ENCODE measurements at places on chromosomes 1 and 21.

- peak; percentile 36 for DNase-seq
These were observed 118.4 kb downstream of the CRYAA start for GRCh38 chr21:43287111-43287760.

- DNase-seq = peak; percentile 83
These were observed 17.3 kb downstream of the CRYBG2 start for GRCh38 chr1:26336477-26337205.

DNA sequence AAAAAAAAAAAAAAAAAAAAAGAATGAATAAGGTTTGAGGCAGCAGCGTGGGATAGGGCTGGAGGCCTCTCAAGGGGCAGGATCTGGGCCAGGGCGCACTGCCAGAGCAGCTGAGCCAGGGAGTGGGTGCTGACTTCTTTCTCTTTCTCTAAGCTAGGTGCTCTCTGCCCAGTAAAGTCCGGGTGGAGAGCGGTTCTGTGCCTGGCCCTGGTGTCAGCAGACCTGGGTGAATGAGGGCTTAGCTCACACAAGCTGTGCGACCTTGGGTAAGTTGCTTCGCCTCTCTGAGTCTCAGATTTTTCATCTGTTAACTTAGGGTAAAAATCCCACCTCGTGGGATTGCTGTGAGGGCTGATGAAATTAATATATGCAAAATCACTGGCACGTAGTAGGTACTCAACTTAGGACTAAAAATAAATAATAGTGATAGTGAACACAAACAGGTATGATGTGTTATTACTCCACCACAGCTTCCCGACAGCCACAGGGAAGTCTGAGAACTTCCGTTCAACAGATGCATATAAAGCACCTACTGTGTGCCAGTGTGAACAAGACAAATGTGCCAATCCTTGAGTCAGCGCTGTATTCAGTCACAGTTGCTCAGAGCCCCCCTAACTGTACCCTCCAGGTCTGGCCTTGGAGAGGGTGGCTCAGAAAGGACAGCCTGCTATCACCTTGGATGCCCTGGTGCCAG, 2.0 kb upstream of the FAM131C start:
- no peak for DNase-seq

DNA sequence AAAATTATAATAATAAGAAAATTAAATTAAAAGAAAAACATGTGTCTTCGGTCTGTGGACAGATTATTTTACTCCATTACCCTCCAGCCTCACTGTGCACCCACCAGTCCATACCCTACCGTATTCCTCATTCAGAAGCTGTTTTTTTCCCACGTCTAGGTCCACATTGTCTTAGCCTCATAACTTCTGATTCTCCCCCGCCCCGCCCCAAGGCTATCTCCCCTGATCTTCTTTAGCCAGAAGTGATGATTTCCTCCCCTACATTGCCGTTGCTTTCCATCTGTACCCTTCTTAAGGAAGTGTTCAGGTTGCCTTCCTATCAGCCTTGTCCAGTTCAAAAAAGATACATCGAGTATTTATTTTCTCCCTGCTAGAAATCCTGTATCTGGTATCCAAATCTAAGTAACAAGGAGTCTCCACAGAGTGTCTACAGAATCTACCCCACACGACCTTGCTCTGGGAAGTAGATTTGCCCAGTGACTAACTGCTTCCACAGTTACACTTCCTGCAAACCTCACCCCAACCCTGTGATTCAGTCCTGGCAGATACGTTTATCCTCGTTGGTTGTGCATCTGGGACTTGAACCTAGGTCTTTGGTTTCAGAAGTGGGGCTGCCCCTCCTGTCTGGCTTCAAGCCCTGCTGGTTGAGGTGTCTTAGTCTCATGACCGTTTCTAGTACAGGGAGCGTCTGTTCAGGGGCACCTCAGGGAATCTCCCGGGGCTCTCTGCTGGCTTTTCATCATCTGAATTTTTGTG, 470.2 kb downstream of the CAMTA1 start:
- no peak for DNase-seq

- no peak for DNase-seq
These were observed 29.2 kb upstream of the CNTN2 start for GRCh38 chr1:205013683-205014367.

Measured in CD8-positive, alpha-beta memory T cell (primary cell).